ENCODE measurements at places on chromosomes 6 and 20.
A peak's percentile ranks its signal among the peaks of the same experiment; 100 is the strongest.

DNA sequence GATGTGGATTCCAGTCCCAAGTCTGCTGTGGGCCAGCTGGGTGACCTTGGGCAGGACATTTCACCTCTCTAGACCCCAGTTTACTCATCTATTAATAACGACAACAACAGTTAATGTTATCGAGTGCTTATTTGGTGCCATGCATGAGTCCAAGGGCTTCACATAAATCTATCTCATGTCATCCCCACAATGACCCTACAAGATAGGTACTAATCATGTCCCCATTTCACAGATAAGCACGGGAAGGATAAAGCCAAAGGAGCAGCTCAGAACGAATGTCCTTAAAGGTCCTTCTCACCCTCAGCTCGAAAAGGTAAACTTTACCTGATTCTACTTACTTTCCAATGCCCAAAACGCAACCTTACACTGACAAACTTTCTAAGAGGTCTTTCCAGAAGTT is 35.7 kb downstream of the TRAM2 start:
- DNase-seq, result no peak

DNA sequence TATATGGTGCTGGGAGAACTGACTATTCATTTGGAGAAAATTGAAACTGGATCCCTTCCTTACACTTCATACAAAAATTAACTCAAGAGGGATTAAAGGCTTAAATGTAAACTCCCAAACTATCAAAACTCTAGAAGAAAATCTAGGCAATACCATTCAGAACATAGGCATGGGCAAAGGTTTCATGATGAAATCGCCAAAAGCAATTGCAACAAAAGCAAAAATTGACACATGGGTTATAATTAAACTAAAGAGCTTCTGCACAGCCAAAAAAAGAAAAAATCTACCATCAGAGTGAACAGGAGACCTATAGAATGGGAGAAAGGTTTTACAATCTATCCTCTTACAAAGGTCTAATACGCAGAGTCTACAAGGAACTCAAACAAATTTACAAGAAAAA is 851.3 kb upstream of the MAN1A1 start:
- no peak for DNase-seq

DNA sequence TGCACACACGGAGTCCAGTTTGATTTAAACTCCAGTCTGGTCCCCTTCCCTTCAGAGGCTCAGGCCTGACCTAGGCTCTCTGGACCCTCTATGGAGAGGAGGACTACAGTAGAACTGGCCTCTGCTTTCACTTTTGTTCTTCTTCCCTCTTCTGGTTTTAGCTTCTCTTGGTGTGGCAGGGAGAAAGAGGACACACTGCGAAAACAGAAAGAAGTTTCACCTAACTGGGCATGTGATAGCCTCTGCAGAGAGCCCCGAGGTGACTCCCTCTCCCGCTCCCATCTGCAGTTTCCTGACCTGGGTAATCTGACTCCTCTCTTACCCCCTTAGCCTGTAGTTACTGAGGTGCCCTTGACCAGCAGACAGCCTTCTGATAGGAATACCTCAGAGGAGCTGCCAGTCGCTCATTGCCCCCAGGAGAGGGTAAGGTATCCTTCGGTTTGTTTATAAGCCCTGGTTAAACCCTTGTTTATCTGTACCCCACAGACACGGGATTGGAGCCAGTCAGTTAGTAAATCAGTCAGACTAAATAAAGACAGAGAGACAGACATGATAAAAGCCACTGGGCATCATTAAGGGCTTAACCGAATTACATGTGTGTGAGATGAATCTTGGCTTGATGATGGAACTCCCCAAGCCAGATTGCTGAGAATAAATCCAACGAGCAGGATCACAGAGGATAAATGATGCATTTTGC is 12.0 kb upstream of the DTNBP1 start:
- DNase-seq, result peak; percentile 32

DNA sequence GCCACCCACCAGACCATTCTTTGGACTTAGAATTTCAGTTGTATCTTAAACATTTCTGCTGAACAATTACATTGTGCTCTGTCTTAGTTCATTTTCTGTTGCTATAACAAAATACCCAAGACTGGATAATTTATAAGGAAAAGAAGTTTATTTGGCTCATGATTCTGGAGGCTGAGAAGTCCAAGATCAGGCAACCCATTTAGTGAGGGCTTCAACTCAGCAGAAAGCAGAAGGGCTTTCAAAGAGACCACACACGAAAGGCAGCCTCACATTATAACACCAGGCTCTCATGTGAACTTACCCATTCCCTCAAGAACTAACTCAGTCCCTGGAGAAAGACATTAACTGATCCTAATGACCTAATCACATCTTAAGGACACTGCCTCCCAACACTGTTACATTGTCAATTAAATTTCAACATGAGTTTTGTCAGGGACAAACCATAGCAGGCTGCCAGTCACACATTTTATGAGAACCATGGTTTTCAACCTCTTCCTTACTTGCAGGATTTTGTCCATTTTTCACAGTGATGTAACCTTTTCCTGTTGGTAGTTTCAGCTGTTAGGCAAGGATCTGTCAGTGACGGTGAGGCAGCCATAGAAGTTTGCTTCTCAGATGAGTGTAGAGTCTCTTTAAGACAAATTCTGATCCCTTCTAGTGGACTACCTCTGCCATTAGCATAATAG is 399.6 kb upstream of the SOX4 start:
- DNase-seq, result no peak

DNA sequence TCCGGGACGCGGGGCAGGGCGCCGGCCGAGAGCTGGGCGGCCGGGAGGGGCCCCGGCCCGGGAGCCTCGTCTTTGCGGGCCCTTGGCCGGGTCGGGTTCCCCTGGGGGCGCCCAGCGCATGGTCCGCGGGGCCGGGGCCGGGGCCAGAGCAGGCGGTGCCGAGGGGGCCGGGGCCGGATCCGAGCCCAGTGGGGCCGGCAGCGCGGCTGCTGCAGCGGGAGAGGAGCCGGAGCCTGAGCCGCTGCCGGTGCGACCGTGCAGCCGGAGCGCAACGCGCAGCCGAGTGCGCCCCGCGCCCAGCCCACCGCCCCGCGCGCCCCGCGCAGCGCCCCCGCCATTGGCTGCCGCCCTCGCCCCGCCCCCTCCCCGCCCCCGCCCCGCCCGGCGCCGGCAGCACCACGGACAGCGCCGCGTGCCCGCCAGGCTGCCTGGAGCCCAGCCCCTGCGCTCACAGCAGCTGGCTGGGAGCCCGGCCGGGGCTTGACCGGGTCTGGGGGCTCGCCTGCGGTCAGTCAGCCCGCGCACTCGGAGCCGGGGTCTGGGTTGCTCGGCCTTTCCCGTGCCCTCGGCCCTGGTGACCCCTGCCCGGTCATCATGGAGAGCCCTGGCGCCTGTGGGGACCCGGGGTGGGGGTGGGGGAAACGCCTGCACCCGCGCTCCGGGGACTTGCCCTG is at the start of gene HRH3:
Gene HRH3, minus strand, starts transcription at position 287 of the 674 bp plus-strand sequence. CDS start 308 bp downstream, outside the sequence.
- peak; percentile 69 for DNase-seq

DNA sequence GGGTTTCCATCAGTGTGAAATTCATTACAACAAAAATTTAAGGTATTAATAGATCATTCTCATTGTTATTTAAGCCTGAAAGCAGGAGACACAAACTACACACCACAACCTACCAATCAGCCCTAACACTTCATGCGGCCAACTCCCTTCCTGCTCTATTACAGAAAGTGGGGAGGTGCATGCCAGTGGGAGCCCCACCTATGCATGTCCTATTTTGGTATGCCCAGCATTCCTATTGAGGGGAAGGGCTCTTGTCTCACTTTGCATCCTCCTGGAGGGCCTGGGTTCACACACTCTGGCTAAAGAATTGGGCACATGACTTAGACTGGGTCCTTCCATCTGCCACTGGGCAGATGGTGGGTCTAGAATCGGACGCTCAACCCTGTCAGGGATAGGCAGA is 450.0 kb downstream of the PTPRT start:
- no peak for DNase-seq

GRCh38 chr6:55399351-55399750 is 72.1 kb downstream of the GFRAL start:
- DNase-seq, result no peak

DNA sequence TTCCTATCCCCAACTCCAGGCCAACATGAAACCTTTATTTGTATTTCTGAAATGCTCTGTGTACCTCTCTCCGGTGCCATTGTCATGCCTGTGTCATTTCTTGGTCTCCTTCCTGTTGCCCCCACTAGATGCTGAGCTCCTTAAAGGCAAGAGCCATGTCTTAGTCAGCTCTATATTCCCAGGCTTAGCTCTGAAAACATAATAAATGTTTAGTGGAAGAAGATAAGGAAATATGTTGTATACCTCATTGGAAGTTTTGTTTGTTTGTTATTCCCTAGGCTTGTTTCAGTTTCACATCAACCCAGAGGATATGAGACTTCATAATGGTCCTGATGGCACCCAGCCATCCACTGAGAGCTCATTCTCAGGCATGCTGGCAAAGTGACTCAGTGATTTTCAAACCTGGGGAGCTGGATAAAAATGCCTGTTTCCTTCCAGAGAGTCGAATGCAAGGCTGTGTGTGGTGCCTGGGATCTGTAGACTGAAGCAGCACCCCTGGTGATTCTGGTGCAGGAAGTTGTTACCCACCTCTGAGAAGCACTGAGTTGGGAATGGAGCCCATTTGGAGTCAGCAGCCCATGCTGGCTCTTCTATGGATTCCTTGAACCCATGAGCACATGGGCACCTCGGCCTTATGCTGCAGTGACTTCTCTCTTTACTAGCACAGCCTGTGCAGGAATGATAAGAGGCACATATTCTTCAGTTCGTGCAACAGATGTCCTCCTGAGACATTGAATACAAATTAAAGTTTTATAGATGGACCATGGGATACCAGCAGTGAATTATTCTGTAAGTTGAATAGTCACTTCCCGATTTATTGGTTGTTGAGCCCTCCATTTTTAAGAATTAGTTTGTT is 205.2 kb downstream of the FARS2 start:
- peak; percentile 26 for DNase-seq

DNA sequence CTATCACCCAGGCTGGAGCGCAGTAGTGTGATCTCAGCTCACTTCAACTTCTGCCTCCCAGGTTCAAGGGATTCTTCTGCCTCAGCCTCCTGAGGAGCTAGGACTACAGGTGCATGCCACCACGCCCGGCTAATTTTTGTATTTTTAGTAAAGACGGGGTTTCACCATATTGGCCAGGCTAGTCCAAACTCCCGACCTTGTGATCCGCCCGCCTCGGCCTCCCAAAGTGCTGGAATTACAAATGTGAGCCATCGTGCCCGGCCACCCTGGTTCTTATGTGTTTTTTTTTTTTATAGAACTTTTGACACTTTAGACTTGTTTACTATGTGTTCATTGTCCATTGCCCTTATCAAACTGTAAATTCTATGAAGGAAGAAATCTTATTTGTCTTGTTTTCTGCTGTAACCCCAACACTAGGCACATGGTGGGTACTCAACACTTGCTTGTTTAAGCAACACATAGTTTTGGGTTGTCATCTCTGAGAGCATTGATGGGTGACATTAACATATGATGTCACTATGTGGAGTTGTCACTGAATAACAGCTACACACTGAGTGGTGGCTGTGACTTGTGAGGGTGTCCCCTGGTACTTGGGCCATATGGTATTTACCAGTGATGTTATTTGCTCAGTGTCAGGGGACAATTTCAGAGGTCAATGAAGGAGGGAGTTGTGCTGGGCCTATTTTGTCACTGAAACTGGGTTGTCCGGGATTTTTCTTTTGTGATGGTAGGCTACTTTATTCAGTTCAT is 1.5 kb upstream of the PXMP4 start:
- no peak for DNase-seq

All from NCI-H69 (cell line).